Suppressor macrophage treated with lipopolysaccharide for 1 hour (primary cell): ENCODE measurements at places on chromosomes 4 and X.
A peak's percentile ranks its signal among the peaks of the same experiment; 100 is the strongest.

DNA sequence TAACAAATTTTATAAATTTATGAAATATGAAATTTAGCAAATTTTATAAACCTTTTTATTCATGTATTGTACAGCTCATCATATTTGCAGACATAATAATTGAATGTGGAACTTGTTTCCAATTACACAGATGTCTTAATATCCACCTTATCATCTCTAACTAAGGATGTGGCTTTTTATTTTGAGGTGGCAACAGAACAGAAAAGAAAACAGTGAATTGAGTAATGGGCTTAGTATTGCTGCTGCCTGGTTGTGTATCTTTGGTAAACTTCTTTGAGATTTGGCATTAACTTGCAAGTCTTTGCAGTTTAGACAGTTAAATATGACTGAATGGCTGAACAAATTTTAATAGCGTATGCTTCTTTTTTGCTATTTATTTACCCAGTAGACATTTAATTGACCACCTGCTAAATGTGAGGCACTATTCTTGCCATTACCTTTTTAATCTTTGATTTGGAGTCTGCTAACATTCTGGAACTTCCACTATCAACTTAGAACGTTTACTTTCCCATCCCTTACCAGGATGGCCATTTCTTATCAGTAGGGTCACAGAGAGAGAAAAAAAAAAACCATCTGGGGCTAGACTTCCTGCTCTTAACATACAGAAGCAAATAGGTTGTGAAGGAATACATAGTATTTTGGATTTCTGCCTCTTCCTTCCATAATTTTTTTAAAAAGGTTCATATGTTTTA, 44.8 kb downstream of the CLCN3 start:
- no peak for DNase-seq

GRCh38 chr4:11628093-11628725, 199.5 kb upstream of the HS3ST1 start:
- DNase-seq: no peak

DNA sequence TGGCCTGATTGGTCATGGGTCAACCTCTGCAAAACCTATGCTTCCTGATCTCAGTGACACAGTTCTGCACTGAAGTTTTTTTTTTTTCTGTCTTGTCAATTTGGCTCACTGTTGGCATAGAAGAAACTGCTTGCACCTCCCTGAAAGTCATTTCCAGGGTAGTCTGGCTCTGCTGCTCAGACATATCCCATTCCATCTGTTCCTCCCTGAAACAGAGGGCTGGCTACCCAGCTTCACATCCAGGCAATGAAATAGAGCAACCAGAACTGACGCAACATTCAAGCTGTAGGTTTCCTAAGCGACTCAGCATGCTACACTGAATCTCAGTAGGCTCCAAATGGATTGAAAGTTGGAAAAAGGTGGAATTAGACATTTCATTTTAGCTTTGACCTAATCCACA, 176.8 kb upstream of the MBNL3 start:
- no peak for DNase-seq

- no peak for DNase-seq
Observed at GRCh38 chr4:153780221-153780620, 8.7 kb downstream of the SFRP2 start.

DNA sequence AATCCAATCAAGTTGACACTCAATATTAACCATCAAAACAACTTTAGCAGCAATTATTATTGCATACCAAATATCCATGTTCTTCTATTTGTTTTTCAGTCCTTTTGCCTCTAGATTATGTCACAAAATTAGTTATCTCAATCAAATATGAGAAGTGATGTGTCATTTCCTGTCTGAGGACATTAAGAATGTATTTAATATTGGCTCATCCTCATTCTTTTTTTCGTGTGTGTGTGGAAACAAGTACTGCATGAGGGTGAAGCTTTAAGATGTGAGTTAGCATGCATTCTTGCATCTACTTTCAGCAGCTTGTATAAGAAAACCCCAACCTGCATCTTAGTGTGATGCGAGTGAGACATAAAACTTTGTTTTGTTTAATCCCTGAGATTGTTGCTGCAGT, 301.4 kb downstream of the GRIA2 start:
- no peak for DNase-seq

DNA sequence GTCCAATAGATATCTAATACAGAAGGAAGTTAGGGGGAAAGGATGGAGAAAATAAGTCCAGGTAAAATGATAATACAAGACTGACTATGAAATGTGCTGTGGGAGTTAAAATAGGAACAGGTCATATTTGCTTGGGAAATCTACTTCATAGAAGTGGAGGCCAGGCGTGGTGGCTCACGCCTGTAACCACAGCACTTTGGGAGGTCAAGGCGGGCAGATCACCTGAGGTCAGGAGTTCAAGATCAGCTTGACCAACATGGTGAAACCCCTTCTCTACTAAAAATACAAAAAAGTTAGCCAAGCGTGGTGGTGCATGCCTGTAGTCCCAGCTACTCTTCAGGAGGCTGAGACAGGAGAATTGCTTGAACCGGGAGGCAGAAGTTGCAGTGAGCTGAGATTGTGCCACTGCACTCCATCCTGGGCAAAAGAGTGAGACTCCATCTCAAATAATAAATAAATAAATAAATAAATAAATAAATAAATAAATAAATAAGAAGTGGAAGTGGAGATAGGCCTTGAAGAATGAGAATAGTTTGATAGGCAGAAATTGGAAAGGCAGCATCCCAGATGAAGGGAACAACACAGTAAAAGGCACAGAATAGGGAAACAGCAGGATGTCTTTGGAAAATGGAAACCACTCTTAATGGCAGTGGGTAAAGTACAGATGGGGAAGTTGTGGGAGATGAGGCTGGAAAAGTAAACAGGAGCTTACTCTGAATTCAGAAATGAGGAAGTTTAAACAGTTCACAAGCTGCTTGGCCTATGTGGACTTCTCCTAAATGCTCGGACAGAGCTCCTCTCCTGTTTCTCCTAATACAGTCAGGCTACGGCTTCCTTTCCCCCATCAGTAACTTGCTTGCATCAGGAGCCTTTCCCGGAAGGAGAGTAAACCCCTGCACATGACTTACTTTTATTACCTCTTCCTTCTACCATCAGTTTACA, 15.1 kb upstream of the GK start:
- DNase-seq: peak; percentile 70

DNA sequence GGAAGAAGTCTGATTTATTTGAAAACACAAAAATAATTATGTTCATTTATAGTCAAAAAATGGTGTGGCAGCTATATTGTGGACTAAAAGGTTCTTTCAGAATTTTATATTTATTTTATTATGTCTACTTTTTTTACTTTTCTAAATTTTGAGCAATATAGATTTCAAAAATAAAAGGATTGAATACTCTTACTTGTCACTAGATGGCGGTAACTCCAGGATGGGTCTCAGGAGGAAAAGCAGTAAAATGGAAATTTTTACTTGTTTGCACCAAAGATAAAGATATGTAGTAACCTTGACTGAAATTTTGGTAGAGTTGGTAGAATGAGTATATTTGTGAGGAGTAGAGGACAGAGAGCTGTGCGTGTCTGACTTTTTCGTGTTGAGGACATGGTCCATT, 14.5 kb upstream of the DACH2 start:
- peak; percentile 21 for DNase-seq

- DNase-seq: no peak
Observed at GRCh38 chrX:42075032-42075431, 151.7 kb upstream of the CASK start.

DNA sequence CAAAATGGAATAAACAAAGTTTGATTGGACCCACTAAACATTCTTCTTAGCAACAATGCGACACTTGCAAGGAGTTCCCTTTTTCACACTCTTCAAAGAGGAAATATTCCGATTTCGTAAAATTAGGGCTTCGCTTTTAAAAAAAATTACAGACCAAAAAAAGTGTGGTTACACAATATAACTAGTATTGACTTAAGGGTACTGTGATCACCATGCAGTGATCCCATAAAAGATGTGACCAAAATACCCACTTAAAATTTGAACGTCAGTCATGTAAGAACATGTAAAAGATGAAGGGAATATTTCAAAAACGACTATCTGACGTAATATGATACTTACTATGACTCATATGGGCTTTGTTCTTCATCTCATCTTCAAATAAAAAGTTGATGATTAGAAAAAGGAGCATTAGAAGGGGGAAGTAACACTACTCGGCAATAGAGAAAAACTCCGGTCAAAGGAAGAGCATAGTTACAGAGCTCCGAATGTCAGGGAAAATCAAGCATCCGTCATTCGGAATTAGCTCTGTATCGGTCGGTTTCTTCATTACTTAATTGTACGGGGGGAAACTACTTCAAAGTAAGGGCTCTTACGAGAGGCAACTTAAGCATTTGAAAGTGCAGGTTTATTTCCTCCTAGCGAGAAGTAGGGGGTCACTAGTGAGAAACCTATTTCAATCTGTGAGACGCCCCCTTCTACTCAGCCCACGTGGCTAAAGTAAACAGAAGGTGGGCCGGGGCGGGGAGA, 1.3 kb upstream of the TET2 start:
- DNase-seq: peak; percentile 97

DNA sequence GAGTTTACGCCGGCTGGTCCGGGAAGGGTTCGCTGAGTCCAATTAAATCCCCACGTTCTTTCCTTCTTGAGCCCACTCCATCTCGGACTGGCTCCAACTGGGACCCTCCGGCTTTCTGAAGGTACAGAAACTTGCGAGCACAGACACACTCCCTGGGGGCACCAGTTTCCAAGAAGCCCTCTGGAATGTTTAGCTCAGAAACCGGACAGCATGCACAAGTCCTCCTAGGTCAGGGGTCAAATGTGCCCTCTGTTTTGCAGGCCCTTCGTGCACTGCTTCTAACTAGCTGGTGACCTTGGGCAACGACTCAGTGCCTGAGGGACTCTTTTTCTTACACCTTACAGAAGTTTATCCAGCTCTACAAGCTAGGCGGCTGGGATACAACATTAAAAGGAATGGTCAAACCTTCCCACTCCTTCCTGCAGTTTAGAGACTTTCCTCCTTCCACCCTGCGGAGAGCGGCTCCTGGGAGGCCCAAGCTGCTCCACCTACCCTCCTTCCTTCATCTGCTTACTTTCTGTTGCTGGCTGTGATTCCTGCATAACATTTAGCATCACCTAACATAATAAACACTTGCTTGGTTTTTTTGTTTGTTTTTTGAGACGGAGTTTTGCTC, 275.5 kb downstream of the BCOR start:
- no peak for DNase-seq

DNA sequence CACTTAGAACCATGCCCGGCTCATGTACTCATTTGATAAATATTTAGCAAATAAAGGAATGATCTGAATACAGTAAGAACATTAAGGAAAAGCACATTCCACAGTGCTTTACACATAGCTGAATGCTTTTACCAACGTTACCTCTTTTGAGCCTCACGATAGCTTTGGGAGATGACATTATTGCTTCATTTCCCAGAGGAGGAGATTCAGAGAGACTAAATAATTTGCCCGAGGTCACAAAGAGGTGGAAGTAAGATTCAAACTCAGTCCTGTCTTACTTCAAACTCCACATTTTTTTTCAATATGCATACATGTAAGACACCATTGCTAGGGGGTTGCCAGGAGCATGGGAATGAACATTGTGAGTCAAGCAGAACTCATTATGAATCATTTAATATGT, 538.5 kb downstream of the BCOR start:
- no peak for DNase-seq

- DNase-seq: no peak
Observed at GRCh38 chr4:152195888-152196287, 340.0 kb downstream of the FBXW7 start.

DNA sequence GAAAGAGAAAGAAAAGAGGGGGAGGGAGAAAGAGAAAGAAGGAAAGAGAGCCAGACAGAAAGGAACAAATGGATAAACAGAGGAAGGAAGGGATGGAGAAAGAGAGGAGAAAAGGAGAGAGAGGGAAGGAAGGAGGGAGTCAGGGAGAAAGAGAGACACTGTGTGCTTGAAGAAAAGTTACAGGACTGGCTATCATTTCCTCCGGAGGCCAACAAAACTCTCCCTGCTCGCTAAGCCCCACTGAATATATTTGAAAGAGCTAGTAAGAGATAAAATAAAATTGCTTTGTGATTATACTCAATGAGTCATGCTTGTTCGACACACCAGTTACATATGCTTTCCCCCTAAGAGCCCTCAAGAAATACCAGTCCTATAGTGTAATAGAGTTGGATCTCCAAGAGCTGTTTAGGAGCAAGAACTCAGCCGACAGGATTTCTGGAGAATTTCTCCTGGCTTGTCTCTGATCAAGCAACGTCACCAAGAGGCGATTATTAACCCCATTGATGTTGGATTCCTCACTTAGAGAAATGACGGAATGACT, 102.2 kb downstream of the MXRA5 start:
- no peak for DNase-seq

GRCh38 chrX:110421500-110422455, 63.1 kb downstream of the RTL9 start:
- no peak for DNase-seq

DNA sequence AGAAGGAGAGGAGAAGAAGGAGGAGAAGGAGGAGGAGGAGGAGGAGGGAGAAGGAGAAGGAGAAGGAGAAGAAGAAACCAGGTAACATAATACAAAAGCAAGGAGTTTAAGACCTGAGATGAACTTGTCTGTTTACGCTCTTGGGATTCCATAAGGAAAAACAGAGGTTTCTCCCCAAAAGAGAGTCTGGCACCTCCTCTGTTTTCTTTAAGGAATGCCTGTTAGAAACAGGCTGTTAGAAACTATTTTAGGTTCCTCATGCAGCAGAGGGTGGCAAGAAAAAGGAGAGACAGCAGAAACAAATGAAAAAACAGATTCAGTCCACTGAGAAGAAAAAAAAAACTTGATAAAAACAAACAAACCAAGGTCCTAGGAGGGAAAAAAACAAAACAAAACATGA, 10.3 kb upstream of the FHDC1 start:
- DNase-seq: no peak

- DNase-seq: peak; percentile 38
Observed at GRCh38 chrX:44189116-44189515, 154.4 kb downstream of the EFHC2 start.

GRCh38 chr4:166017804-166018203, 144.8 kb downstream of the TLL1 start:
- no peak for DNase-seq

GRCh38 chrX:23952984-23953907, 45.4 kb downstream of the CXorf58 start:
- DNase-seq: peak; percentile 32

- no peak for DNase-seq
Observed at GRCh38 chr4:90842960-90843359, 715.8 kb downstream of the CCSER1 start.

- DNase-seq: no peak
Observed at GRCh38 chr4:95877636-95878035, 37.7 kb downstream of the PDHA2 start.
